NCI-H748 treated with DMSO at 0.1 percent for 48 hours (cell line): ENCODE measurements at places on chromosomes 16 and 17.

DNA sequence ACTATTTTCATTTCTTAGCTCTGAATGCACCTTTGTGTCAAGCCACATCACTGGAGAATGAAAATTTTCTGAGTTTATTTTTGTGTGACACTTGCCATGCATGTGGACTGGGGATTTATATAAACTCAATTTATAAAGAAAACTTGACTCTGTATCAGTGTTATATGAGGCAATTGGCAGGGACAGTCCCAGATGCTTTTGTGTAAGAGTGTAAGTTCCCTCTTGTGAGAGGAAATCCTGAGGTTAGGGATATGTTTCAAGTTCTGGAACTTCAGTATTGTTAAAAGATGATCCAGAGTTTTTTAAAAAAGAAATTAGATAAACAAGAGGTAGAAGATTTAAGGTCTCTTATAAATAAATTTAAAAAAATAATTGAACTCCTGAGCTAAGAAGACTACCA, 10.9 kb upstream of the CCL8 start:
- DNase-seq = no peak

- no peak for DNase-seq
These were observed 146.0 kb downstream of the FTO start for GRCh38 chr16:53849994-53850393.

- no peak for DNase-seq
These were observed 43.2 kb downstream of the MYH3 start for GRCh38 chr17:10613775-10614513.

DNA sequence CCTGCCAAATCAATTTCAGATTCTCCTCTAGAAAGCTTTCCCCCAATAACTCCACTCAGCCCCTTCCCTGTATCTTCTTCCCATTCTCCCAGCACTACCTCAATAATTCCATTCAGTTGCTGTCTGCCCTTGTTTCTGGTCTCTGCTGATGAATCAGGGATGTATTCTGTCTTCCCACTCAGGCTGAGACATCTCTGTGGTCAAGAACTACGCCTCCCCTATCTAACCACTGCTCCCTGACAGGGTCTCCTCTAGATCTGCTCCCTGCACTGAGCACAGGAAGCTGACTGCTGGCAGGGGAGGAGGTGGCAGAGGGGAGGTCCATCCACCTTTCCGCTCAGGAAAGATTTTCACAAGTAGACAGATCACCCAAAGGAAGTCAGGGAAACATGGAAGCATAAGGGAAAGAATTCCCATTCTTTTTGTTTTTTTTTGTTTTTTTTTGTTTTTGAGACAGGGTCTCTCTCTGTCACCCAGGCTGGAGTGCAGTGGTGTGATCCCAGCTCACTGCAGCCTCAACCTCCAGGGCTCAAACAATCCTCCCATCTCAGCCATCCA, 16.9 kb upstream of the SP2 start:
- no peak for DNase-seq

DNA sequence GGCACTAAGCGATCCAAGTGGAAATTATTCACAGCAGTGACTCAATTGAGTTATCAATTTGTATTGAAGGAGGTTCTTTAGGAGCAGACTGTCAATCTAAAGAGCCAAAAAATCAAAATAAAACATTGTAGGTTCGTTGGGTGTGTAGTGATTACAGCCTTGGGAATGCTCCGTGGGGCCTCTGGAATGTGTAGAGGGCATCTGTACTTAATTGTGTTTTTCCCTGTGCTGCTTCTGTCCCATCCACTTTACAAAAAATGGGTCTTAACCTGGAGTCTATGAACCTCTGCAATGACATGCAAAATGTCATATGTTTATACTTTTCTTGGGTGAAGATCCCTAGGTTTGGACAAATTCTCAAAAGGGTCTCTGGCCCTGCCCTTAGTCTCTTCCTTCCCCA, 215.1 kb downstream of the CCDC182 start:
- no peak for DNase-seq

GRCh38 chr17:1996800-1997288, 28.3 kb downstream of the RTN4RL1 start:
- DNase-seq = no peak

GRCh38 chr17:28725166-28725659, 820 bp downstream of the TLCD1 start:
- peak; percentile 60 for DNase-seq

DNA sequence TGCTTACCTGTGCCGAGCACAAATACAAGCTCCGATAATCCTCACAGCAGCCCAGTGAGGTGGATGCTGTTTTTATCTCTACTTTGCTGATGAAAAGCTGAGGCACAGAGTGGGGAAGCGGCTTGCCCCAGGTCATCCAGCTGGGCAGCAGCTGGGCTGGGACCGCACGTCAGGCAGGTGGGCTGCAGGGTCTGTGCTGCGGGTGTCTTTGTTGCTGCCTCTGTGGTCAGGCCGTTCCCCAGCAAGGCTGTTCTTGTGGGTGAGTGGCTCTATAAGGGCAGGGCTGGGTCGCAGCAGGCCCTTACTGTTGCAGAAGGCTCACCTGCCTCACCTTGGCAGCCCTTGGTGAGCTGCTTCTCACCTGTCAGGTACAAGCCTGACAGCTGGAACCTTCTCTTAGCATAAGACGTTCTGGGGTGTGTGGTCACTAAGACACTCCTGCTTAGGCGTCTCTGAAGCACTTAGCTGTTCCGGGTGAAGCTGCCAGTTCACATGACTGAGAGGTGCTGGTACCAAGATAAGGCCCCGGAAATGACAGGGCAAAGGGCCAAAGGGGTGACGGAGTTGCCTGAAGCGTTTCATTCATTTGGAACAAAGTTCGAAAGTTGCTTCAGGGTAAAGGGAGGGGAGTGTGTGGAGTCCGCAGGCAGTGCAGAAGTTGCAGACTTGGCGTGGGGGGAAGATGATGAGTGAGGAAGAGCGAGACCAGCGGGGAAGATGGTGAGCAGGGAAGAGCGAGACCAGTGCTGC, 17.4 kb downstream of the IRF8 start:
- no peak for DNase-seq
